Left ventricle myocardium inferior (tissue), 1 donor: ENCODE measurements at places on chromosomes 5 and 9.

- DNase-seq, result no peak
These were observed 667 bp downstream of the FBXO10 start for GRCh38 chr9:37575511-37575914.

DNA sequence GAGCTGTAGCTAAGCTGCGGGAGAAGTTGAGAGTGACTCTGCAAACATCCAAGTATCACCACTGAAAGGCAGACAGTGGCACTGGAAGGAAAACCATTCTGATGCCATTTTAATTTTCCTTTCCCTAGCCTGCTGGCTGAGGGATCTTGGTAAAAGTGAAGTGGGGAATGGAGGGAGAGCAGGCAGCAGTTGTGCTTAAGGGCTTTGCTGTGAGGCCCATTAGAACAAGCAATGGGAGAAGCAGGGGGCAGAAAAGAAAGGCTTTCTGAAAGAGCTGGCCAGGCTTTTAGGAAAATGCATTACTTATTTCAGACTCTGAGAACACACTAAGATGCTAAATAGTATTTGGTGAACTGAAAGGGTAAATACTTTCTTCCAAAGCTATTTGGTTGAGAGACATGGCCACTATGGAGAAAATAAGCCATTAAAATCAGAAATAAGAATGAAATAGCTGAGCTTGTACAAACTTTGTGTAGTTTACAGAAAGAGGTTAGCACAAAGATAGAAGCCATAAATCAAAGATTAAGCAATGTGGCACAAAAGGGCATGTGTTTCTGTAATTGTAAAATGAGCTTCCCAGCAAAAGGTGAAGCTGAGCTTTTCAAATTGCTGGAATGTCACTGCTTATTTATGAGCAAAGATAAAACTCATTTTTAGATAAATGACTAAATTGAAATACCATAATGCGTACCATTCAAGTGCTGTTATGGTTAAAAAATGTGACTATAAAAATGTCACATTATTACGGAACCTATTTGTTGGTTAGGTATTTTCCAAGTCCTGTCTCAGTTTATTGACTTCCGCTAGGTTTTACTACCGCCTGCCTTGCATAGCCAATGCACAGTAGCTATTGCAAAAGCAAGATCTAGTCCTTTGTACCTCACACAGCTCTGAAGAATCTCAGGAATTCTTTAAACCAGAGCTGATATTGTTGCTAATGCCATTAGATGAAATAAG lies 20.8 kb downstream of the SNCAIP start:
- no peak for DNase-seq

GRCh38 chr5:114006582-114006981 lies 355.3 kb upstream of the KCNN2 start:
- DNase-seq, result no peak

DNA sequence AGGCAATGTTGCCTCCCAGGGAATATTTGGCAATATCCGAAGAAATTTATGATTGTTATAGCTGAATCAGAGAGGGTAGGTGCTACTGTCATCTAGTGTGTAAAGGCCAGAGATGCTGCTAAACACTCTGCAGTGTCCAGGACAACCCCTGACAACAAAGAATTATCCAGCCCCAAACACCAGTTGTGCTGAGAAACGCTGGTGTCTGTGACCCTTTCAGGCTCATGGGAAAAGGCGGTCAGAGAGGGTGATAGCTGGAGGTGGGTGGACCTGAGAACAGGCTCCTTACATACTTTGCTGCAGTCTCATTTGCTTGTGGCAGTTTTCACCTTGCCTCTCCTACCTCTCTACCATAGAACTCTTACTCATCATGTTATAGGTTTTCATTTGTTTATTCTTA lies 295.3 kb upstream of the DMRT1 start:
- DNase-seq, result no peak

GRCh38 chr9:103444176-103444575 lies 449.0 kb downstream of the CYLC2 start:
- no peak for DNase-seq

GRCh38 chr9:21904371-21904770 lies 89.8 kb downstream of the CDKN2A start:
- DNase-seq, result no peak

- DNase-seq, result no peak
These were observed 159.9 kb upstream of the FBXL17 start for GRCh38 chr5:108541836-108542235.

GRCh38 chr9:133112663-133113026 lies 8.4 kb downstream of the RALGDS start:
- DNase-seq, result peak; percentile 45

GRCh38 chr9:81565144-81565543 lies 124.2 kb downstream of the TLE1 start:
- DNase-seq, result no peak

GRCh38 chr5:35921930-35922329 lies 16.5 kb downstream of the CAPSL start:
- no peak for DNase-seq

DNA sequence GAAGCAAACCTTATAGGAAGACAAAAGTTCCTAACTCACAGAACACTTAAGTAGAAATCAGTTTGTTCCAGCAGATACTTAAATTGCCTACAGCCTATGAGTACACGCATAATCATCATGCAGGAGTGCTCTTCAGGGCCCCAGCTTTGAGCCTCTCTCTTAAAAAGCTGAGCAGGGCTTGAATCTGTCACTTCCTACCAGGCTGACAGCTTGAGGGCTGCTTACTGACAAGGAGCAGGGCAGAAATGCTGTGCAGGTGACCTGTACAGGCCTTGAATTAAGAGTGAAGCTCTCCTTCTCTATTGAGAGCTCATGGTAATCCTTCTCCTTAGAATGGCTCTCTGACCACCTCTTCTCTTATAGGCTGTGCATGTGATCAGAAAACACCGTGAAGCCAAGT lies 66.5 kb upstream of the MAST4 start:
- DNase-seq, result no peak

GRCh38 chr5:15718421-15719179 lies 218.6 kb downstream of the FBXL7 start:
- no peak for DNase-seq

DNA sequence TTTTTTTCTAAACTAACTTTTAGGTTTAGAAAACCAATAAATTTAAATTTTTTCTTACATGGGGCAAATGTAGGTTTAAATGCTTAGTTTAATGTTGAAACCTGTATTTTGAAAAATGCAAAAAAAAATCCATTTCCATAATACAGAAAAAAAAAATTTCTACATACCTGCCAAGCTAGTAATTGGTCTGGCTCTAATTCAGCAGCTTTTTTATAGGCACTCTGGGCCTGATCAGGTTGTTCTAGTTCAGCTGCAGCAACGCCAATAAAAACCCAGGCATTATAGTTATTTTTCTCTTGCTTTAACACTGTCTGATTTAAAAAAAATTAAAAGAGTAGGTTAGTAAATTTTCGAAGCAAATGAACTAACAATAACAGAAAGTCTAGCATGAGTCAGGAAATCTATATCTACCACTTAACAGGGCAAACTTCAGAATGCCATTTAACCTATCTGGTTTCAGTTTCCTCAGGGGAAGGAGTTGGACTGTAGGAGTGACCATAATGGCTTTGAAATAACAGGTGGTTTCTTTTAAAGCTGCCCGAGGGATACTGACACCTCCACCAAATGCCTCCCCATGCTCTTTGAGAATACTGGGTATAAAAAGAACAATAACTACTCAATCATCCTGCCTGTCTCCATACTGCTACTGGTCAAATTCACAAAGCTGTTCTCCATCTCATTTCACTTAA lies 11.6 kb downstream of the SKIC3 start:
- DNase-seq, result no peak

GRCh38 chr5:86686046-86686445 lies 68.3 kb downstream of the COX7C start:
- DNase-seq, result no peak

DNA sequence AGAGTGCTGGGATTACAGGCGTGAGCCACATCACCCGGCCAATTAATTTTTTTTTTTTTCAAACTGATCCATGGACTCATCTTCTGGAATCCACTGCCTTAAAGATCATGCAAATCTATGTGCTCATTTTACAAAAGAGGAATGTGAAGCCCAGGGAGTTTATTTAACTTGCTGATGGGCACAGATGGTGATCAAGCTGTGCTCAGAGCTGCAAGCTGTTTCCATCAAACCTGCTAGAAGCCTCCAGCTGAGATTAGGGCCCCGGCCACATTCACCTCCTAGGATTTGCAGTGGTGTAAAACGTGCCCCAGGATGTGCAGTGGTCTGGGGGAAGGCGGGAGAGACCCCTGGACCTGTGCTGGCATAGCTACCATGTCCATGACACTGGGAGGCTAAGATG lies 56.1 kb upstream of the TUT7 start:
- no peak for DNase-seq

DNA sequence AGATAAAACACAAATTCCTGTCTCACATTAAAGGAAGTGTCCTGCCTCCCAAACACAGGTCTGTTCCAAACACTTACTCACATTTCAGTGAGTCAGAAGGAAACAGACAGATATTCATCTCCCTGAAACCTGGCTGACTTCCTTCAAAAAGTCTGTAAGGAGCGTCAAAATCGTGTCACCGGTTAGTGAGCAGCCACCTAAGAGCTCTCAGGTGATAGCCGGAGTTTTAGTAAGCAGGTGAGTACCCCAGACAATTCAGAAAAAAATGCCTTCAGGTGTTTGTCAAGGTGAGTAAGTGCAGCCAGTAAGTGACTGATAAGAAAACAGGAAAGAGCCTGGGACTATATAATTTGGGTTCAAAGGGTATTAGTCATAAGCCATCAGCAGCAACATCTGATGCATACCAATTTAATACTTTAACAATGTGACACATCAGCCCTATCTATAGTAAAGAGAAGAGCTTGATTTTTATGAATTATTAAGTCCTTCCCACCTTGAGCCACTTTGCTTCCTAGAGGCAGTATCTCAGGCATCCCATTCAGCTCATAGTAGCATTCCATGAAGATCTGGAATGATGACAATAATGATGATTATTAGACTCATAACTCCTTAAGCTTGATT lies 1.3 kb upstream of the ITGA2 start:
- no peak for DNase-seq

GRCh38 chr9:113480612-113481011 lies 17.1 kb downstream of the RGS3 start:
- DNase-seq, result no peak

- no peak for DNase-seq
These were observed 26.2 kb downstream of the NIPAL4 start for GRCh38 chr5:157486221-157486681.

DNA sequence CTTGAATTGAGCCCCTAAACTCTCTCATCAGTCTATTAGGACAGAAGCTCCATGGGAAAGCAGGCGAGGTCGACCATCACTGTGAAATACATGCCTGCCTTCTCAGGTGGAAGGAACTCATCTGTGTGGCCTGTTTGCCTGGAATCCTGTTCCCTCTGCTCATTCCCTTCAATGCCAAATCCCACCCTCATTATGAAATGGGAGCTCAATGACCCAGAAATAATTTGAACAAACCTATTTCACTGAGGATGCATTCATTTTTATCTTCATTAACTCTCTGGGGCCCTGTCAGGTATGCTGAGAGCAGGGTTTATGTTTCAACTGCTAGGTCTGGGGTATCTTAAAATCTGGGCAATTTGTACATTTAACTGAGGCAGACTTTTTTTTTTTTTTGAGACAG lies 142.2 kb downstream of the MED27 start:
- no peak for DNase-seq

GRCh38 chr9:106670418-106670817 lies 192.5 kb upstream of the ZNF462 start:
- no peak for DNase-seq

- no peak for DNase-seq
These were observed 11.0 kb downstream of the ABLIM3 start for GRCh38 chr5:149152317-149152746.

DNA sequence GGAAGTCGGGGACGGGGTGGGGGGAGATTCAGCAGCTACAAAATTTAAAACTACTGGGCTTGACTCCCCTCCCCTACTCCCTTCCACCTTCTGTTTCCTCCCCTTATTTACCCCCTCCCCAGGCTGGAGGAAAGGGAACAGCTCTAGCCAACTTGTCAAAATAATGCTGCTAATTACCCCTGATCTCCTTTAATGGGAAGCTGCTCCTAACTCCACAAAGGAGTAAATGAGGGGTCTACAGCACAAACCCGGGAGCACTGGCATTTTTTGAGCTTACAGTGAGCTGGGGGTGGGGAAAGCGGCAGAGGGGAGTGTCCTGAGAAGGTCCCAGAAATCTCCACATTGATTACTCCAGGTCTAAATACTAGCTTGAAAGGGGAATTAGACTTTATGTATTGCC lies 3.1 kb downstream of the PTCH1 start:
- DNase-seq, result no peak

DNA sequence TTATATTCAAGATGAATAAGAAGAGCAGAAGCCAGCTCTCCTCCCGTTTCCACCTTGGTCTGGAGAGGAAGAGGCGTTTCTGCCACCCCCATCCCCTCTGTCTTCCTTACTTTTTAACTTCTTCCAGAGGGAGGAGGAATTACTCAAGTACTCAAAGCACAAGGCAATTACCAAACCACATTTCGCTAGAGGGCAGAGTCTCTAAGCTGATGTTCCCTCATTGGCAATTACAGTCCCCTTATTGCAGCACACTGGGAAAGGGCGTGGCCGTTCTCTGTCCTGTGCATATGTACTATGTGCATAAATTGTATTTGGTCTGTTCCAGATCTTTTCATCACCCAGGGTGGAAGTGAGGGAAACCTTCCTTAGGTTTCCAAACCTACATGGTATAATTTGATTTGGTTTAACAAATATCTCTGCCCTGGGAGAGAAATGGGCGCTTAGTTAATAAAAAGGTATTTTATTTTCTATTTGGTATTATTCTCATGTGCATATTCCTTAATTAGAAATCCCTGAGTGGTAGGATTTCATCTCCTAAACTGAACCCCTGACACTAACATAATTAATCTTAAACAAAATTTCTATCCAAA lies 29.8 kb upstream of the ALDOB start:
- no peak for DNase-seq

DNA sequence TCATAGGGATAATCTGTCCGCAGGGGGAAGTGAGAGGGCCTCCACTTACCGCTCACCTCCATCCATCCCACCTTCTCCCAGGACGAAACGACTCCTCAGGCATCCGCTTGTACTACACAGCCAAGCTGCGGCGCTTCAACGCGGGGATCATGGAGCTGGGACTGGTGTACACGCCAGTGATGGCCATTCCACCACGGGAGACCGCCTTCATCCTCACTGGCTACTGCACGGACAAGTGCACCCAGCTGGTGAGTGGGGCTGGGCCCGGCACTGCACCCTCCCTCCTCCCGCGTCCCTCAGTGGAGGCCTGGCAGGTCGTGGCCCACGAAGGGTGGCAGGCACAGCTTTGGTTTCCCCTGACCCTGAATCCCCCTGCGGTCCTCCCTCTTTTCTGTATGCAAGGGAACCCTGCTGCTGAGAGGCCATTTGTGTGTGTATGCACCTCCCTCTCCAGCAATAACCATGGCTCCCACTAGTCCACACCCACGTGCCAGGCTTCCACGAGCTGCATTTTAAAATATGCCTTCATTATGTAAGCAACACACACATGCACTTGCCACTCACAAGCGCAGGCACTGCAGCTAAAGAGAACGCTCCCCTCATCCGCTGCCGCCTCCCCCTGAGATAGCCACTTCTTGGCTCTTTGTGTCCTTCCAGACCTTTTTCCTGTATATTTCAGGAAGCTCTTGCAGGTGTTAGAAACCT lies 11.8 kb downstream of the DBH start:
- DNase-seq, result no peak

- DNase-seq, result no peak
These were observed 72.3 kb downstream of the GCNT1 start for GRCh38 chr9:76531231-76531780.
